Activated T-helper 17 cell treated with anti-CD3 and anti-CD28 coated beads, Interleukin-2, amount 50 U/mL, for 72 hours (primary cell): ENCODE measurements at places on chromosomes 4 and X.

DNA sequence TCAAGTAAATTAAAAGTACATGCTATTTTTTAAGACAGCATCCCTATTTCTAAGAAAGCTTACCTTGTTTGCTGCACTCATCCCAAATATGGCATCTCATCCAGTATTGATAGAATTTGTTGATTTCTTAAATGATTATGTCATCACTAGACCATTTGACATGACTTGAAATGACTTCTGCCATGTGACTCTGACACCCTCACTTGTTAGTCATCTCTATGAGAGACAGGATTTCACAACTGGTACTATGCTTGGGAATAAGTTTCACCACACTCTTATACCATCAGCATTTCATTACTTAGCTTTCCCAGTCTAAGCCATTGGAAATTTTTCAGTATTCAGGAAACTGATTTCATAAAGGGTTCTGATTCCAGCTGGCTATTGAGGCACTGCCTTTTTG lies 55.3 kb downstream of the TMPRSS11F start:
- H3K4me1 ChIP-seq = no peaks in the 10 kb centered on the region
- H3K27me3 ChIP-seq = peaks cover 7% of the 10 kb centered on the region
- ATAC-seq = no peak
- H3K27ac ChIP-seq = no peak overlapping the region
- no peak overlapping the region for H3K4me3 ChIP-seq

GRCh38 chr4:164904941-164905340 lies 28.0 kb downstream of the APELA start:
- H3K4me1 ChIP-seq = no peaks in the 10 kb centered on the region
- no peaks in the 10 kb centered on the region for H3K27me3 ChIP-seq
- no peak overlapping the region for H3K27ac ChIP-seq
- H3K4me3 ChIP-seq = no peak overlapping the region
- no peak for ATAC-seq
- no peaks in the 10 kb centered on the region for H3K36me3 ChIP-seq

GRCh38 chr4:1246901-1247863 lies 1.7 kb downstream of the CTBP1 start:
- H3K4me3 ChIP-seq = peak overlapping the region; percentile 91
- peaks cover 30% of the 10 kb centered on the region for H3K36me3 ChIP-seq
- peaks cover 35% of the 10 kb centered on the region for H3K4me1 ChIP-seq
- no peaks in the 10 kb centered on the region for H3K27me3 ChIP-seq
- peak; percentile 1 for ATAC-seq

- no peaks in the 10 kb centered on the region for H3K4me1 ChIP-seq
- peaks cover 6% of the 10 kb centered on the region for H3K27me3 ChIP-seq
- no peak overlapping the region for H3K4me3 ChIP-seq
- no peak overlapping the region for H3K27ac ChIP-seq
- no peaks in the 10 kb centered on the region for H3K36me3 ChIP-seq
Observed at GRCh38 chrX:77088233-77088632, 359.0 kb upstream of the FGF16 start.

- no peaks in the 10 kb centered on the region for H3K36me3 ChIP-seq
- no peak overlapping the region for H3K27ac ChIP-seq
- ATAC-seq = no peak
Observed at GRCh38 chr4:159413306-159413943, 310.5 kb downstream of the RAPGEF2 start.

DNA sequence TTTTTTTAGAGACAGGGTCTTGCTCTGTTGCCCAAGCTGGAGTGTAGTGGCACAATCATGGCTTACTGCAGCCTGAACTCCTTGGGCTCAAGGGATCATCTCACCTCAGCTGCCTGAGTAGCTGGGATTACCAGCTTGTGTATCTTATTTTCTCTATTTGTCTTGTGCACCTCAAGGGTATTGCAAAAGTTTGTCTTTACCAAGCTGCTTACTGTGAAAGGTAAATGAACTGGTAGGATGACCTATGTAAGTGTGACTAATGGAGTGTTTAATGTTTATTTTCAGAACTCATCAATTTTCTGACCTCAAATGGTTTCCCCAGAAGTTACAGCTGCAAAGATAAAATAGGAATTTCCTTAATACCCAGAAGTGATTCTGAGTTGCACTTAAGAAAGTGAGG lies 5.3 kb upstream of the FGA start:
- no peak overlapping the region for H3K27ac ChIP-seq
- H3K27me3 ChIP-seq = peaks cover 24% of the 10 kb centered on the region
- H3K4me1 ChIP-seq = no peaks in the 10 kb centered on the region
- no peaks in the 10 kb centered on the region for H3K36me3 ChIP-seq
- no peak overlapping the region for H3K4me3 ChIP-seq
- no peak for ATAC-seq
